Activated CD4-positive, alpha-beta T cell treated with anti-CD3 and anti-CD28 coated beads, Interleukin-2, amount 50 U/mL, for 24 hours (primary cell): ENCODE measurements at places on chromosomes 3 and 15.

GRCh38 chr3:95815828-95816227 is 998.6 kb upstream of the EPHA6 start:
- no peak for DNase-seq

GRCh38 chr3:62922326-62922725 is 47.1 kb upstream of the CADPS start:
- no peak for DNase-seq

- no peak for DNase-seq
Measured at GRCh38 chr3:102443021-102443420, 8.2 kb downstream of the ZPLD1 start.

- DNase-seq, result peak; percentile 7
Measured at GRCh38 chr3:13866041-13866965, 13.6 kb downstream of the WNT7A start.

DNA sequence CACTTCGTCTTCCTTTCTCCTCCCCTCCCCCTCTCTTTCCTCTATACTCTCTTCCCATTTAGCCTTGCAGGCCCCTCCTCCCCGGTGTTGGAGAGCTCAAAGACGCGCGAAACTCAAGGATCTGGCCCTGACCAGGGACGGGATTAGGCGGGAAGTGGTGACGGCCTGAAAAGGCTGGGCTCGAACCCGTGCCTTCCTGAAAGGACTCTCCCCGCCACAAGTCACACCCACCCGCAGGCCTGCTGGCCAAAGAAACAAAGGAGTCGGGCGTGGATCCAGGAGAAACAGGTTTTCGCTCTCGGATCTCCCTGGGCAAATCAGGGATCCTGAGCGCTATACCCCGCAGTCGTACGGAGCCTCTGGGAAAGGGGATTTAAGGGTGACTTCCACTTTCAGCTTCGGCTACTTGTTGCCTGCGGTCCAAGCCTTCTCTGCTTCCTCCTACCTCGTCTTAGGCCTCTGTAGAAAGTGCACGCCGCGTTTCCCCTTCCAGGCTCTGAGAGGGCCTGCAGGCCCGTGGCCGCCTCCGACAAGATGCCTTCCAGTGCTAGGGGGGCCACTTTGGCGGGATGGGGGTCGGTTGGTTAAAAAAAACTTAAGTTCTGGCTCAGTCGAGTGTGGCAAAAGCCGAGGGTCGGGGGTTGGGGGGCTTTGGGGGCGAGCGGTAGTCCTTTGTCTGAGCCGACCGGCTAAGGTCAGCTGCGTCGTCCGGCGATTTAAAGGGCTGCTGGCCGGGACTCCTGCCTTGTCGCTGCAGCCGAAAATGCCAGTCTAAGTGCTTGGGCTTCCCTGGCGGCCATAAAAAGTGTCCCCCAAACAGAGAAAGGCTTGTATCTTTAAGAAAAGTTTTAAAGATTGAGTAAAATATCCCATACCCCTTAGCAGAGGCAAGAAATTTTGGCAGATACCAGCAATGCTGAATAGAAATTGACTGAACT is 8.2 kb downstream of the ZIC4 start:
- no peak for DNase-seq

GRCh38 chr3:124557433-124558232 is 172.6 kb upstream of the UMPS start:
- DNase-seq, result no peak

DNA sequence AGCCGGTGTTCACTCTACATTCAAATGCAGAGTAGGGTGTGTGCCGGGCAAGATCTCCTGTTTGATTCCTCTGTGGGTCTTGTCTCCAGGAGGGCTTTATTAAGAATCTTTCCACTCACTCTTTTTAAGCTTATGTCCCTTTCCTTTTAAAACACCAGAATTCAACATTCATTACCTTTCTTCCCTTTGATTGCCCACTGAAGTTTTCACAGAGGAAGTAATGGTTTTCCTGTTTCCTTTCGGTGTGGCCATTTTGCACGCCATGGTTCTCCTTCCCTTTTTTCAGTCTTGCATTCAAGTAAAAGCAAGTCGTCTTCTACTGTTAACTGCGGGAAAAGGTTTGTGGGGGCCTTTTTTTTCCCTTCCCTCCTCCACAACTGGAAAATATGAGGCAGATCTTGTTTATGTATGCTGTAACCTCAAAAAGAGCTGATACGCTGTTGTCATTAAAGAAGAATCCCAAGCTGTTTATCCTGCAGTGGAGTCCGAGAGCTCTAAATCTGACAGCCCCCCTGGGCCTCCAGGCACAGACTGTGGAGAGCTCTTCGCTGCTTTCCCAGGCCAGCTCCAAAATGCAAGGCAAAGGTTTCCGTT is 40.5 kb downstream of the FILIP1L start:
- no peak for DNase-seq

- DNase-seq, result no peak
Measured at GRCh38 chr3:11411956-11412355, 139.8 kb downstream of the ATG7 start.

- DNase-seq, result no peak
Measured at GRCh38 chr15:70035719-70036077, 62.0 kb downstream of the TLE3 start.

GRCh38 chr15:84818261-84819131 is 1.3 kb downstream of the ALPK3 start:
- DNase-seq, result no peak

DNA sequence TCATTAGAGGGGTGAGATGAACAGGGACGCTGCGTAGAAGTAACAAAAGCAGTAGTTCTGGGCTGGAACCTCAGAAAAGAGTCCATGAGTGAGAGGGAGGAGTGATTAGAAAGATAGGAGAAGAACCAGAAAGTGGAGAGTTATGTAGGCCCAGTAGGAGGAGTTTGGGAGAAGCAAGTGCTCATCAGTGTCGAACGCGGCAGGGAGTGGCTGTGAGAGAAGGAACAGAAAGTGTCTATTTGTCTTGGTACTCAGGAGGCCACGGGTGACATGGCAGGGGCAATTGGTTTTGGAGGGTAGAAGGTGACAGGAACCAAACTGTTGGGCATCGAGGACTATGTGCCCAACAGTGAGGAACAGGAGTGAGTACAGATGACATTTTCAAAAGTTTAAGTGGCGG is 1.3 kb upstream of the INSYN1 start:
- no peak for DNase-seq

DNA sequence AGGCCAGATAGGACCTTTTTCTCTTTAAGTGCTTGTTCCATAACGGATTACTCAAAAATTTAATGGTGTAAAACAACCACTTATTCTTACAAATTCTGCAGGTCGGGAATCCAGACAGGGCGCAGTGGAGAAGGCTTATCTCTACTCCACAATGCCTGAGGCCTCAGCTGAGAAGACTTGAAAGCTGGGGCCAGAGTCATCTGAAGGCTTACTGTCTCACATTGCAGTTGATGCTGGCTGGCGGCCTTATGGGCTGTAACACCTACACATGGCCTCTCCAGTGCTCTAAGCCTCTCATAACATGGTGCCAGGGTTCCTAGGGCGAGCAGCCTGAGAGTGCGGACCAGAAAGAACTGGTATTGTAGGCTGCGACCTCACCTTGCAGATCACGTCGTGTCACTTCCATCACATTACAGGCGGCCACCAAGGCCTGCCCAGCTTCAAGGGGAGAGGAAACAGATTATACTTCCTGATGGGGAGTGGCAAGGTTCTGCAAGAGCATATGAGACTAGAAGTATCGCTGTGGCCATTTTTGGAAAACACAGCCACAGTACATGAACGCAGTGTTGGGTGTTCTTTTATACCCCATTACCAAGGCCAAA is 32.4 kb downstream of the CMTM7 start:
- DNase-seq, result no peak

DNA sequence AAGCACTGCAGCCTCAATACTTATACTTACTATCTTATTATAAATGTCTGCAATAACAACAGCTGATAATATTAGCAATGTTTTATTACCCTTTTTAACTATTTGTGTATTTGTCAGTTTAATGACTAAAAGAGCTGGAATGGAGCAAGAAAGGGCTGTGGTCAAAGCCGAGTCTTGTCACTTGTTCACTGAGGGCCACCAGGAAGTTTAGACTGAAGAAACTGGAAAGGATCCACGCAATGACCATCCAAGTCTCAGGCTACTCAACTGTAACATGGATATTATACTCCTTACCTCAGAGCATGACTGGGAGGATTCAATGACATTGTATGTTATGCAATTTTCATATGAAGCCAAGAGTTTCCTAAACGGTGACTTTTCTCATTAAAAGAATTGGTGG is 90.4 kb downstream of the TJP1 start:
- DNase-seq, result no peak

GRCh38 chr15:98728082-98728810 is 79.9 kb downstream of the IGF1R start:
- no peak for DNase-seq

GRCh38 chr15:71747128-71748083 is 62.9 kb upstream of the NR2E3 start:
- no peak for DNase-seq

DNA sequence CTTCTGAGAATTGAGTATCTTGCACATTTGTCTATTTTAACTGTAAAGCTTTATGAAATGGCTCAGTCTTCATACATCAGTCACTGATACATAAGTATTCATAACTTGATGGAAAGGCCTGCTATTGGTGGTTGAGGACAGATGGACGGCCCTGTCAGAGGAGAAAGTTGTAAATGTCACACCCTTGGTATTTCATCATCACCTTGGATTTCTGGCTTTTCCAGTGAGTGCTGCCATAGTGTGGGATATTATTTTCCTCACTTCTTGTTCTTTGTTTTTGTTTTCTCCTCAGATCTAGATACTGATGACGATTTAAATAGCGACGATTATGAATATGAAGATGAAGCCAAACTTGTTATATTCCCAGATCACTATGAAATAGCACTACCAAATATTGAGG is 47.9 kb downstream of the USP13 start:
- no peak for DNase-seq

- no peak for DNase-seq
Measured at GRCh38 chr15:30905821-30906220, 2.1 kb downstream of the FAN1 start.

- no peak for DNase-seq
Measured at GRCh38 chr3:69671082-69671952, 67.9 kb upstream of the MITF start.

DNA sequence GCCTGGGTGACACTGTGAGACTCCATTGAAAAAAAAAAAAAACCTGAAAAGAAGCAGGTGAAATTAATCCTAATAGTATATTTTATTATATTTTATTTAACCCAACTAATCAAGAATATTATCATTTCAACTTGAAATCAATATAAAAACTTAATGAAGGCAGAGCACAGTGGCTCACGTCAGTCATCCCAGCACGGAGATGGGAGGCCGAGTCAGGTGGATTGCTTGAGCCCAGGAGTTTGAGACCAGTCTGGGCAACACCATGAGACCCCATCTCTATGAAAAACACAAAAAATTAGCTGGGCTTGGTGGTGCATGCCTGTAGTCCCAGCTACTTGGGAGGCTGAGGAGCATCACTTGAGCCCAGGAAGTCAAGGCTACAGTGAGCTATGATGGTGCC is 33.3 kb upstream of the SLC41A3 start:
- DNase-seq, result no peak

DNA sequence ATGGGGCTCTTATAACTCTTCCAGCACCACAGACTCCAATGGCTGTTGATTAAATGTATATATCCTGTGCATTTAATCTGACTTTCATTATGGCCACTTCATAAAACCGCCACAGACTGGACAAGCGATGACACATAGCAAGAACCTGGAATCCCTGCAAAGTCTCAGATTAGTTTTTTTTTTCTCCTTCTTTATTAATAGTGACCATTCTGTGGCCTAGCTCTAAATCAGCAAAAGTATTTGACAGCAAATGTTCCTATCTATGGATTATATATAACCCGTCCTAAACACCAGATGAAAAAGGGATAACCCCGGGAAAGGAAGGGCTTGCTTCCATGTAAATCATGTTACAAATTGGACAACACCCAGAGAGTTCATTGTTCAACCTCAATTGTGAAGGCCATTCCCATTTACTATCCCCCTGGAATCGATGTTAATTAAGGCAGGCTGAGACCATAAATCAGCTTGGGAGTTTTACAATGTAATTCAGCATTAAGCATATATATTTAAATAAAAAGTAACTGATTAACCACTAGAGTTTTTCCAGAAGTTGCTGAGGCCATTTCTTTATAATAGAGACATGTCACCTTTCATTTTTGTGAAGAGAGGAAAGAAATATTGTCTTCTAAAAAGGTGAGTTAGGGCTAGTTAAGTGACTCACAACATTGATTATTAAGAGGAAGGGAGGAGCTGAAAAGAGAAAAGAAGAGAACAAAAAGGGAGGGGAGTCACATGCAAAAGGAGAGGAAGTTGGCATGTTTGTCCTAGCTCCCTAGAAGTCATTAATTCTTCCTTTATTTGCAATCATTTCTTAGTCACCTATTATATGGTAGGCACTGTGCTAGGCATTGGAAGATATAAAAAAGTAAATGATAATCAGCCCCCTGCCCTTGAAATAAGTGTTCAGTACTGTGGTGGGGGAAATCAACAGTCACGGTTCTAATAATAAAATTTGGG is 26.2 kb downstream of the ALDH1A2 start:
- DNase-seq, result no peak

DNA sequence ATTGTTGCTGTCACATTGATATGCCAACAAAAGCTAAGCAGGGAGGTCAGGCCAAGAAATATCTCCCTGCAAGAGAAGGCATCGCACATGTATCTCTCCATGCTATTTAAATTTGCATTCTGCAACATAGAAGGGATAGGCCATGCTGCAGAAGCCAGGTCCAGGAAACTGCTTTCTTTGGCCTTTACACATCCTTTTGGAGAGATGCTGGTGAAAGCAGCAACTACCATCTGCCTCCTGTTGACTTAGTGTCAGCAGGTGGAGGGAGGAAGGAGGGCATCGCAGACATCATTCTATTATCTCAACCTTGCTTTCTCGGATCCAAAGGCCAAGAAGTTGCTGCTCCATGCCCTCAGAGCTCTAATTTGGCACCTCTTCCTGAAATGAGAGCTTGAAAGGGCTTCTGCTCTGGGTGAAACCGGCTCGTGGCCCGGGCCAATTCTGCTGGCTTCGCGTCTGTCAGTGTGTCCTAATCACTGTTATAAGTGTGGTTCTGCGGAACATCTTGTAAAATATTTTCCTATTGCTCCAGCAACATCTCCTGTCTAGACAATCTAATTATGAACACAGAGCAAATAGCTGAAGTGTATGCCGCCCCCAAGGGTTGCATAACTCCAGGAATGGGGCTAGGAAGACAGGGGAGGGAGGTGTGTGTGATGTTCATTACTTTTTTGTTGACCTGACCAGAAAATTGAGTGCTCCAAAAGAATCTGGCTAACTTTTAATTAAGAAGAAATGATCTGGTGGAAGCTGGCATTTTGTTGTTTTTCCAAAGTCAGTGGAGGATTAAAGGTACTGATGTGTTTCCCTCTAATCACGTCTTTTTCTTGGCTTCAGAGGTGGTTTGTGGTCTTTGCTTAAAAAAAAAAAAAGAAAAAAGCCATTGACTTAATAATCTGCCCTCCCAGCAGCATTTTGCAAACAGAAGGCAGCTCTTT is 89.1 kb downstream of the TPRG1 start:
- DNase-seq, result no peak

DNA sequence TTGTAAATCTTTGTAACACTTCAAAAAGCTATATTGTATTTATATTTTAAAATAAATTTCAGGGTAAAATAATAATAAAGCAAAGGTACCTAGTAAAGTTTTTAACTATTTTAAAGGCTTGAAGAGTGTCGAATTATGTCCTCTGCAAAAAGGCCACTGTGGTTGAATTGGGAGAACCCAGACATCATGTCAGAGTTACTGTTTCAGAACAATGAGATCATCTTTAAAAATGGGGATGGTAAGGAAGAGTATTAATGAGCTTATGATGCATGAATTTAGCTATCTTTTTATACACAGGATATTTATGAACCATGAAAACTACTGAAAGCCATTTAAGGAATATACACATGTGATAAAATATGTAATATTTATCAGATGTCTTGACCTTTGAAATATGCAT is 26.3 kb downstream of the KCNMB3 start:
- no peak for DNase-seq

- DNase-seq, result no peak
Measured at GRCh38 chr3:79906106-79906505, 138.3 kb upstream of the ROBO1 start.
